ENCODE measurements at places on chromosomes 6 and 20. TPM values are rescaled to one million over a fixed set of nuclear protein-coding genes. Genes with fewer than 3 reads are reported as not detected.

The MYLK2 gene
- not detected for polyA plus RNA-seq

DNA sequence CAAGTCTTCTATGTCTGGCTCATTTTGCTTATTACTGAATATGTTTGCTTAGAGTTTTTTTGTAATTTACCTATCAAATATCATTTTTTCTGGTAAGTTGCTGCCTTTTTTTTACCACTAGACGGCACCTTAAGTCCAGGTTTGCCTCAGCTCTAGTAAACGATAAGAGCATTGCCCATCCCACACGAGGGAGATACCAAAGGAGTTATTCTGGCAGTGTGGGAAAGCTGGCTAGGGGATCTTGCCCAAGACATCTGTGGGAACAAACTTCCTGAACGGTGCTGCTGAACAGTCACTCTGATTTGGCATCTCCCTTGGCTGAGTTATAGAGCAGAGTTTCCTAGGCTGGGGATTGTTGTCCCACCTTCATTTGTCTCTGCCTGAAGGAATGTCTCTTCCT, 306.4 kb downstream of the COL12A1 start:
- no peaks in the 10 kb centered on the region for H3K36me3 ChIP-seq
- H3K27ac ChIP-seq = no peak overlapping the region
- no peaks in the 10 kb centered on the region for H3K4me1 ChIP-seq
- no peak for DNase-seq
- H3K27me3 ChIP-seq = no peaks in the 10 kb centered on the region

DNA sequence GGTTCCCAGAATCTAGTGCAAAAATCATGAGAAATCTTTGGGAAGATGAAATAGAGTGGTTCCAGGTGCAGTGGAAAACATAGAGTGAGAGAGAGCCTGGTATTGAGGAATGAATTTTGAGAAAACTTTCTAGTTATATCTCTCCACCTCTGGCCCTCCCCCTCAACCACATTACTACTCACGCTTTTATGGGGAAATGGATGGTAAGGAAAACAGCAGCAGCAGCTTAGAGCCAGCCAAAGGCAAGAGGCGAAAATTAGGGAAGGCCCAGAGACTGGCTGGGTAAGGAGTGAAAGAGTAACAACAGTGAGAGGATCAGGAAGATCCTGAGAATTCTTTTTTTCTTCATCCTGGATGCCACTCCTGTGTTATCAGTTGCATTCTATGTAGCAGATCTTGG, 187.9 kb upstream of the ECI2 start:
- no peak for DNase-seq
- H3K27me3 ChIP-seq = no peaks in the 10 kb centered on the region
- no peak overlapping the region for H3K27ac ChIP-seq
- H3K4me3 ChIP-seq = no peak overlapping the region
- peaks cover 16% of the 10 kb centered on the region for H3K4me1 ChIP-seq

DNA sequence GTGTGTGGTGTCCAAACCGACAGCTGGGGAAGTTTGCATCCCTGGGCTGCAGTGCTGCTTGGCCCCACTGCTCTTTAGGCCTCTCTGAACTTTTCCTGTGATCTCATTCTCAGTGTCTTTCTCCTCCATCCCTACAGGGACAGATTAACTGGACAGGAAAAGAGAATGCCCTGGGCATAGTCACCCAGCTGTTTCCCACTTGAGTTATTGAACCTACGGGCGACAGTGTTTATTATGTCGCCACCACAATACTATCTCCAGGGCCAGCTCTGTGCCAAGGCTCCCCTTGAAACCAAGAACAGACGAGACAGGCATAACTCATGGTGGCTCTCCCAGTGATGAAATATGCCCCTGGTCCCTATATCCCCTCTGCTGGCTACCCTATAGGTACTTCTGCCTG, 147.8 kb upstream of the EPHA7 start:
- H3K27me3 ChIP-seq = no peaks in the 10 kb centered on the region
- H3K4me1 ChIP-seq = no peaks in the 10 kb centered on the region
- no peak overlapping the region for H3K4me3 ChIP-seq
- no peaks in the 10 kb centered on the region for H3K36me3 ChIP-seq

DNA sequence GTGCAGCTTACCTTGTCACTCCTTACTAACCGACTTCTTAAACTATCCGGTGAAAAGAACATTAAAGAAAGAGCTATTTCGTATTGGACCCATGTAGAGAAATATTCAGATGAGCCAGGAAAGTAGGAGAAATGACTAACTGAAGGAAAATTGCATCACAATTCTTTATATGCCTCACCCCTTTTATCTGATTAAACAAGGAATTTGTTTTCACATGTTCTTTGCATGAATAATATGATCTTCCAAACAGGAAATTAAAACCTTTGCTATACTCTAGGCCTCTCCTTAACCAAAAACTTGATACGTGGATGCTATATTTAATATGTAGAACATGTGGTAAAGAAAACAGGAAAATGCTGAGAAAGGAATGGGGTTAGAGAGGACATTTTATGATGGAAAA, 41.9 kb upstream of the LRRC1 start:
- H3K27me3 ChIP-seq = no peaks in the 10 kb centered on the region
- DNase-seq = no peak
- no peak overlapping the region for H3K4me3 ChIP-seq
- no peak overlapping the region for H3K27ac ChIP-seq
- H3K36me3 ChIP-seq = no peaks in the 10 kb centered on the region

GRCh38 chr20:7993238-7993637, 26.3 kb downstream of the TMX4 start:
- H3K4me3 ChIP-seq = no peak overlapping the region
- H3K27me3 ChIP-seq = no peaks in the 10 kb centered on the region
- DNase-seq = no peak

Data from CD14-positive monocyte (primary cell).